ENCODE measurements at places on chromosomes 6 and 20.

GRCh38 chr6:13836170-13836569 is 21.8 kb upstream of the MCUR1 start:
- no peak for DNase-seq

DNA sequence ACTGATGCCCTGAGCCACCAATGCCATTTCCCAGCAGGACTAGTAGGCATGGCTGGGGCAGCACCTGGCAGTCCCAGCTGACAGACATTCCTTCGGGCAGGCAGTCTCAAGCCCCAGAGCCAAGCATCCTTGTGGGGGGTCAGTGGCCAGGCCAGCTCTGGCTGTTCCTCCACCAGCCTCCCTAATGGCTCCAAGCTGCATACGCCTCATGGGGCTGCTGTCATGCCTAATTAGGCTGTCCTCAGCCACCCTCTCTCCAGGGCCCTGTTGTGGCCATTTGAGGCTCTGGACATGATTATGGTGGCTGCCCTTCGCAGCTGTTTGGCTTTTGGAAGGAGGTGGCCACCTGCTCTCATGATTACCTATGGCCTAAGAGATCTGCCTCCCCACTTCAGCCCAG is 79.4 kb downstream of the DLGAP4 start:
- no peak for DNase-seq

- DNase-seq: no peak
These were observed 27.3 kb downstream of the RAMACL start for GRCh38 chr6:166559211-166559610.

- no peak for DNase-seq
These were observed 5.7 kb upstream of the OSTM1 start for GRCh38 chr6:108080010-108080780.

- DNase-seq: no peak
These were observed 1.9 kb downstream of the LRFN2 start for GRCh38 chr6:40585223-40585622.

GRCh38 chr6:30562470-30563425 is 5.7 kb downstream of the PRR3 start:
- no peak for DNase-seq

GRCh38 chr20:46627234-46627633 is 24.0 kb downstream of the SLC13A3 start:
- no peak for DNase-seq

- no peak for DNase-seq
These were observed 3.7 kb upstream of the MTG2 start for GRCh38 chr20:62179162-62179504.

DNA sequence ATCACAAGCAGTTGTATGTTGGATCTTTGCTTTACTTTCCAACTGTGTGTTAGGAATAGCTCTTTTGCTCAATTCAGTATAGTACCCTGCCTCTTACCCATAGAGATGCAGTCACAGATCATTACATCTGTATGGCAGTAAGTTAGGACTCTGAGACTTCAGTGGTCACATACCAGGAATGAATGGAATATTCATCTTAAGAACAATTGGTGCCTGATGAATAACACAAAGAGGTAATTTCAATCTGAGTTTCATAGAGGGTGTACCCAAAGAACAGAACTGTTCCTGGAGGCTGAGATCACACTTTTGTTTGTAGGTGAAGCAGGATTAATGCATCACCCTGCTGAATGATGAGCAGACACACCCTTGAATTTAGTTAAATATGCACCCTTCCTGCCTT is 28.7 kb upstream of the KIF13A start:
- DNase-seq: no peak

DNA sequence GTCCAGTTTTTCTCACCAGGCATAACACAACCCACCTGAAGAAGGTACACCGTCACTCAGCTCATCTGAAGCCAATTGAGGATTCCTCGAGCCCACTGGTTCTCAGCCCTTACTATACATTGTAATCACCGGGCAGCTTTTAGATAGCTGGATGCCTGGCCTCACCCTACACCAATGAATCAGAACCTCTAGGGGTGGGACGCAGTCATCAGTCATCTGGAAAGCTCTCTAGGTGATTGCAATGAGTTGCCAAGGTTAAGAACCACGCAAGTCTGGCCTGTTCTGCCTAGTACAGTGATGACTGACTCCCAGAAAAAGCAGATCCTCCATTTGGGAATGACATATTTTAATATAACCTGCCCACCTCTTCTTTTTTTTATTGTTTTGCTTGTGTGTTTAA is 41.1 kb downstream of the MC3R start:
- no peak for DNase-seq

DNA sequence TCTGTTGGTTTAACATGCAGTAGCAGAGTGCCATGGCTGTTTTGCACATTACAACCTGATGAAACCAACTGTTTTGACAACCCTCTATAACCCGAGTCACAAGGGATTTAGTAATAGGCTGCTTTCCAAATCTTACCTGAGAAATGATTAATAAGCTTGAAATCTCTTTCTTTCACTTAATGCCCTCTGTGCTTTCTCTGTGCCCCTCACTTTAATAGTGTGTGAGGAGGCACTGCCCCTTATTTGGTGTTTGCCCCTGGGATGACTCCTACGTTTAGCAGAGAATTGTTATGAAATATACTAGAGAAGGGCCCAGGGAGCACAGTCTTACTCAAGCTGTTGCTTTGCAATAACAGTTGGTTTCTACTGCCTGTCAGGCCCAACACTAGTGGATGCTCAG is 31.0 kb upstream of the PTCHD4 start:
- no peak for DNase-seq

GRCh38 chr6:13260101-13260598 is 68.2 kb downstream of the TBC1D7 start:
- DNase-seq: no peak

- DNase-seq: no peak
These were observed 1.9 kb upstream of the TBX18 start for GRCh38 chr6:84766118-84766798.

GRCh38 chr6:148677594-148678476 is 69.0 kb upstream of the UST start:
- no peak for DNase-seq
